ENCODE measurements at places on chromosomes 1 and 21. TPM values are rescaled to one million over a fixed set of nuclear protein-coding genes. Genes with fewer than 3 reads are reported as not detected.

SLC35D1 gene
- 5.1 TPM for total RNA-seq

S100B gene
- total RNA-seq = 0.99 TPM

GRCh38 chr1:60573121-60573520 is 499.6 kb upstream of the C1orf87 start:
- no peak for DNase-seq

- no peak for DNase-seq
Measured at GRCh38 chr1:118979754-118980575, 8.2 kb downstream of the TBX15 start.

DNA sequence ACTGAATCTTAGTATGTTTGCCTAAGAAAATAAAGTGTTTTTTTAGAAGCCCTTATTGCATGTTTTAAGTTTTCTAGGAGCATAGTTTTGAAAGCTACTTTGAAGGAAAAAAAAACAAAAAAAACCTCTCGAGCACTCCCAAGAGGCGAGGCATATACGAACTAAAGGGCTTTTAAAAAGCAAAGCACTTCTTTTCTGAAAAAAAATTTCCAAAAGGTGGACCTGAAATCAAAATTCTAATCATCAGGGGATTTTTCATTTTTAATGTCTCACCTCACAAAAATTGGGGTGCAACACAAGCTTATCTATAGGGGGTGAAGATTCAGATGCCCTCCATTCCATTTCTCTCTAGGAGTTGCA is 594 bp downstream of the GLMN start:
- DNase-seq = no peak

- DNase-seq = peak; percentile 55
Measured at GRCh38 chr21:31429506-31429905, 85.4 kb upstream of the TIAM1 start.

DNA sequence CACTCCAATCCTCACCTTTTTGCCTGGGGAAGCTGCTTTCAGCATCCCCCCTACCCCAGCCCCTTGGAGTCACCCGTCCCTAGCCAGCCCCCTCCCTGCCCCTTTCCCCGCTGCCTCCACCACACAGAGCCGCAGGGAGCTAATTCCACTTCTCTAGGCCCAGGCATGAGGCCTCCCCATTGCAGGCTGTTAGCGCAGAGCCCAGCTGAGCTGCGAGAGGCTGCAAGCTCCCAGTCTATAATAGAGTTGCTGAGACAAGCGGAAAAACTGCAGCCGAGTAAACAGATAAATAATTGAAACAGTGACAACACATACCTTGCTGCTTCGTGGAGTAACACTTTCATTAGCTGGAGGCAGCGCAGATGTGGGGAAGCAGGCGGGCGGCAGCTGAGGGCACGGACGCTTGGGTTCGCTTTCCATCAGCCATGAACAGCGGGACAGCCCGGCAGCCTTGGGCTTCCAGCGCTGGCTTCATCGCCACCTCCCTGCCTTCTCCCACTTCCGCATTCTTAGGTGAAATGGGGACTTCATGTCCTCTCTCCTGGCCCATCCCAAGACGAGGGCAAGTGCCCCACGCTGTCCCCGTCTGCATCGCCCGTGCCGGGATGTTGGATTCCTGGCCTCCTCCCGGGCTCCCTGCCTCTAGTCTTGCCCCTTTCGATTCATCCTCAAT is 183.3 kb downstream of the IGSF21 start:
- no peak for DNase-seq
